ENCODE measurements at places on chromosomes 12 and 14.

DNA sequence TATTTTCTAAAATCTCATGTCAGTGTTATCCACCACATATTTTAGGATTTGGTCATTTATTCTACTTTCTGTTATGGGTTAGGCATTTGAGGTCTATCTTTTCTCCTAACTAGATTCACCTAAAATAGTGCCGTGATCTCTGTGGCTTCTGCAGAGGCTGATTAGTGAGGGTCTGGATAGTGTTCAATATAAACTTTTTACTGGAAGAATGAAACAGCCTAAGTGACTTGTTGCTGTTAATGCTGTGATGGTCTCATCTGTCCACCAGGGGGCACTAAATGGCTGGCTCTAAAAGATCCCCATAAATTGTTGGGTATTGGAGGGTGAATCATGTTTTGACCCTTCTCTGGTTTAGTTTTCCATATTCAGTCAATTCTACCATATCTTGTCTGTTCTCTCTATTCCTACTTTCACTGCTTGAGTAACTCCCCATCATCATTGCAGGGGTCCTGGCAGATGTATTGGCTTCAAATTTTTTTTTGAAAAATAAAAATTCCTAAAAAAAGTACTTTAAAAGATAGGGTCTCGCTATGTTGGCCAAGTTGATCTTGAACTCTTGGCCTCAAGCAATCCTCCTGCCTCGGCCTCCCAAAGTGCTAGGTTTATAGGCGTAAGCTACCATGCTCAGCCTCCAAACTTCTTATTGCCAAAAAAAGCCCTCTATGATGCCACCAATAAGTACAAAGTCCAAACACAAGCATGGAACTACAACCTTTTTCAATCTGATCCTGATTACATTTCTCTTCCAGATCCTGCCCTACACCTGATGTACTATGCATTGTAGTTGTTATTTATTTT lies 6.9 kb downstream of the PABPN1 start:
- DNase-seq: no peak
- H3K27ac ChIP-seq: no peak overlapping the region
- no peaks in the 10 kb centered on the region for H3K27me3 ChIP-seq
- no peak overlapping the region for H3K4me3 ChIP-seq

DNA sequence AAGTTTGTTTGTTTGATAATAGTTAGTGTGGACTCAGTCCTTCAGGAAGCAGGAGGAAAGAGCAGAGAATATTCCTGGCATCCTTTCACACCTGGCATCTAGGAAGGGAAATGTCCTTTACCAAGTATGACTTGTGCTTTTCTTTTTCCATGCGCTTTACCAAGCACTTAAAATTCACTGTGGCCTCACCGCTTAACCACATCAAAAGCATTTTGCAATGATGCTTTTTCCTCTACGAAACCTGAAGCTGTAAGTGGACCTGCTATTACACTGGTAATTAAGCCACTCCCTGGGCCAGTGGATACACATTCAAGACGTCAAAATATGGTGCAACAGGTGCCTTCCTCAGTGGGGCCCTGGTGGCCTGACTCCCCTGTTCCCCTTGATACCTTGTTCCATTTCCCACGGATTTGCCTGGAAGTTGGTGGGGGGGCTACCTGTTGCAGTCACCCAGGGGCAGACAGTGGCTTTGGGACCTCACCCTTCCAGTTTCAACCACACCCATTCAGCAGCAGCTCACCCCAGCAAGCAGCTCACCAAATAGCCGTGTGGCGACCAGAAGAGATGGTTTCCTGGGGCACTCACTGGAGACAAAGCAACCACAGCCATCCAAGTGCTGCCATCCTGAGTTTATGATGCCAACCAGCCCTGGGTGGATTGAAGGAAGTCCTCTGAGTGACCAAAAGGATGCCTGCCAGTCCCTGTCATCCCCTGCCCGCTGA lies 14.2 kb upstream of the FZD10 start:
- no peak overlapping the region for H3K27ac ChIP-seq
- H3K4me3 ChIP-seq: no peak overlapping the region
- DNase-seq: no peak
- H3K4me1 ChIP-seq: no peaks in the 10 kb centered on the region
- no peaks in the 10 kb centered on the region for H3K27me3 ChIP-seq
- H3K36me3 ChIP-seq: no peaks in the 10 kb centered on the region

GRCh38 chr12:106080791-106081170 lies 58.0 kb downstream of the NUAK1 start:
- H3K27ac ChIP-seq: no peak overlapping the region
- no peak for DNase-seq
- H3K36me3 ChIP-seq: 0 out of 2 replicates have a peak, but pooled peaks cover 5% of the 10 kb centered on the region
- no peak overlapping the region for H3K4me3 ChIP-seq
- H3K27me3 ChIP-seq: no peaks in the 10 kb centered on the region
- H3K4me1 ChIP-seq: peaks cover 3% of the 10 kb centered on the region

- no peak overlapping the region for H3K4me3 ChIP-seq
- H3K27ac ChIP-seq: no peak overlapping the region
- no peaks in the 10 kb centered on the region for H3K36me3 ChIP-seq
- DNase-seq: no peak
Observed at GRCh38 chr12:65195387-65196055, 26.1 kb downstream of the LEMD3 start.

DNA sequence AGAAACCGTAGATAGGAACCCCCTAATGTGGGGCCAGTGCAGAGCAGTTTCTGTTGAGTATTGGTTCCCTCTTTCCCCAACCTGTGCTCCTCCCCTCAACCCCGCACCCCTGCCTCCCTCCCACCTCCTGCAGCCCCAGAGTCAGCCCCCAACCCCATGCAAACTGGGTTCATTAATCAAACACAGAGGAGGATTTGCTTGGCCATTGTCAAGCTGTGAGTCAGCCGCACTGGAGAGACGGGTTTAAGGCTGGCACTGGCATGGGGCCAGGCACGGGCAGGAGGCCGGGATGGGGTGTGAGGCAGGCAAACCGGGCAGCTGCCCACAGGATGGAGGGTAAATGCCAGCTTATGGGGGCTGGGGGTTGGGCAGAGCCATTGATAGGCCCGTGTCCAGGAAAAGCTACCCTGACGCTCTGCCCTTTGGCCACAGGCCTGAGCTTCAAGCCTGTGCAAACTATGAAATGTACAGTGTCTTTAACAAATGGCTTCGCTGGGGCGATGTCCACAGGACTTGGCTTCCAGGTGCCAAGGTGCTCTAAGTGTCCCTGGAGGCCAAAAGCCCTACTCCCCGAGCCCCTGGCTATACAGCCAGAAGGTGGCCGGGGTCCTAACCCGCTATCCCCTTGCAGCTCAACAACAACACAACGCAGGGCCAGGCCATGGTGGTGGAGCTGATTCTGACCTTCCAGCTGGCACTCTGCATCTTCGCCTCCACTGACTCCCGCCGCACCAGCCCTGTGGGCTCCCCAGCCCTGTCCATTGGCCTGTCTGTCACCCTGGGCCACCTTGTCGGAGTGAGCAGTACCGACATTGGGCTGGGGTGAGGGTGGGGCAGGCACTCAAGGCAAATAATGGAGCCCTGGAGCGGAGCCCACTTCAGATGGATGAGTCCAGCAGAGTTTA lies 1.4 kb downstream of the AQP5 start:
- peaks cover 14% of the 10 kb centered on the region for H3K27me3 ChIP-seq
- no peak for DNase-seq
- no peak overlapping the region for H3K27ac ChIP-seq
- no peaks in the 10 kb centered on the region for H3K36me3 ChIP-seq
- H3K4me3 ChIP-seq: no peak overlapping the region
- H3K4me1 ChIP-seq: peaks cover 7% of the 10 kb centered on the region

GRCh38 chr12:50110762-50111351 lies 1.2 kb upstream of the COX14 start:
- DNase-seq: no peak
- no peak overlapping the region for H3K27ac ChIP-seq
- H3K4me3 ChIP-seq: peak overlapping the region; percentile 32
- H3K27me3 ChIP-seq: no peaks in the 10 kb centered on the region

DNA sequence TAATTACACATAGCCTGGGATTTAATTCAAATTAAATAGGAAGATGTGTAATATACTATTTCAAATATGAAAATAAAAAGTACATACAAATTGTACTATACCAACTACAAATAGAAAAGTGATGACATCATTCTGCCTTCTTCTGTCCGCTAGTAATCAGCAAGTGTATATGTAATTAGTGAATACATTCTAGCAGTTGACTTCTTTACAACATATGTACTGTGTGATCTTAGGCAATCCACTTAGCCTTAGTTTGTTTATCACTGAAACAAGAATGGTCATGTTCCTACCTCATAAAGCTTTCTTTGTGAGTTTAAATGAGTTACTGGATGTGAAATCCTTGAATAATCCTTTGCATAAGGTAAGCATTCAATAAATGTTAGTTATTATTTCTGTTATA lies 7.8 kb upstream of the LUM start:
- no peak for DNase-seq
- no peak overlapping the region for H3K27ac ChIP-seq
- no peaks in the 10 kb centered on the region for H3K4me1 ChIP-seq
- H3K36me3 ChIP-seq: no peaks in the 10 kb centered on the region
- no peak overlapping the region for H3K4me3 ChIP-seq

DNA sequence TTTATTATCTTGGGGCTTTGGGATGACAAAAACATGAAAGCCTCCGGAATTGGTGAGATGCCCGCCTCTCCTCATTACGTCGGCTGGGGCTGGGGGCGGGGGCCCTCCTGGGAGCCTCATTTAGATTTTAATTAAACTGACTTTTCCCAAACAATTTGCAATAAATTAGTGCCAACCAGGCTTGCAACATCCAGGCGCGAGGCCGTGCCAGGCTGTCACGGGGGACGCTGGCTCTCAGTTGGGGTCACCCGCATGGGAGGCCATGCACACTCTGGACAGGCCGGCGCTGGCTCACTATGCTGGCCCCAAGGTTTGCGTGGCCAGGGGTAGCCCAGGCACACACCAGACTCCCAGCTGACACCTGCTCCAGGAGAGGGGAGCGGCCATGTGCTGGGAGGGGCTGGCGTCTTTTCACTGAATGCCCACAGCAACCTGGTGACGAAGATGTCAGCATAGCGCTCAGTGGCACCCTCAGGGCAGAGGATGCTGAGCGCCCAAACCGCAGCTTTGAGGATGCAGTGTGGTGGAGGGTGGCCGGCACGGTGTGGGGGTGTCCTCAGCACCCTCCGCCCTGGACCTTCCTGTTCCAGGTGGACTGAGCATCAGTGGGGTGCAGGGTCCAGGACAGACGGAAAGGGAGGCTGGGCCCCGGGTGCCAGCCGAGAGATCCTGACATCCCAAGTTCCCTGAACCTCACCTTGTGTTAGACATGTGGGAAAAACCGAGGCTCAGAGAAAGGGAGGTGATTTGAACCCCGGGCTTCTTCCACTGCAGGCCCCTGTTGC lies 190.8 kb upstream of the C14orf180 start:
- no peak overlapping the region for H3K4me3 ChIP-seq
- H3K4me1 ChIP-seq: 0 out of 2 replicates have a peak, but pooled peaks cover 2% of the 10 kb centered on the region
- no peaks in the 10 kb centered on the region for H3K27me3 ChIP-seq
- no peak for DNase-seq
- no peak overlapping the region for H3K27ac ChIP-seq

DNA sequence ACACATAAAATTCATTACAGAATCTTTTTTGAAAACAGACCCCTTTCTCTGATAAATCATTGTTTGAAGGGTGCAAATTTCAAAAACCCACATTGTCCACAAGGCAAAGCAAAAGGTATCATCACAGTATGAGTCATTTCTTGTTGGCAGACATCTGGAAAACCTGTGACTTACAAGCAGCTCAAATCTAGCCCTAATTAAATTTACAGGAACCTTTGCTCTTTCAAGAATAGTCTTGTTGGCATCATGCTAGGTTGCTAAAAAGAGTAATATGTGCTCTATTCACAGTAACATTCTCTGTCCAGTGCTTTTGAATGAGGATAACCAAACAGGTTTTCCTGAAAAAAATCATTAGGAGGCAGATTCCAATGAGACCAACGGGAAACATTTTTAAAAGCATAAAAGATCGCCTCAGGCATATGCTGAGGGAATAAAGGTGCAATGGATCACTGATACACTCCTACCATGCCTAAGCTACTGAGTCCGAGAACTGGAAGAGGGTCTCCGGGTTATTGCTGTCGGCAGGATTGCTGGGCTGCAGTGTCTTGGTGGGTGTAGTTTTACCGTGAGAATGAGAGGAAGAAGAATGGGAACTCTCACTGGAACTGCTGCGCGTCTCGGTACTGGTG lies 55.5 kb upstream of the TTC7B start:
- no peaks in the 10 kb centered on the region for H3K27me3 ChIP-seq
- H3K36me3 ChIP-seq: no peaks in the 10 kb centered on the region
- peaks cover 2% of the 10 kb centered on the region for H3K4me1 ChIP-seq
- no peak overlapping the region for H3K4me3 ChIP-seq
- H3K27ac ChIP-seq: no peak overlapping the region

DNA sequence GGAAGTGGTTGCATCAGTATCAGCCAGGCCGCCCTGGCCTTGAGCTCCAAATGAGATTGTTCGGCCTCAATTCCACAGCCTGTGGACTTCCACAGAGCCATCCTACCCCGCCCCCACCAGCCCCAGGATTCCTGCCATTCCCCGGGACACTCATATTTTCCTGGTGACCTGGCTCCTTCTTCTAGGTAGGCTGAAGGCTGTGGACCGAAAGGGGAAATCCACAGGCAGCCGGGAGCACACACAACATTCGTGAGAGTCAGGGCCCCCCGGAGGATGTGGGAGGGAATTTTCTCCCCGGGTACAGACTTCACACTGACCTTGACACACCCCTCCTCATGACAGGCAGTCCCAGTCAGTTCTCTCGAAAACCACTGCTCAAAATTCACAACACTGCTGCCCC lies 39.9 kb downstream of the RIN3 start:
- no peak overlapping the region for H3K4me3 ChIP-seq
- no peaks in the 10 kb centered on the region for H3K27me3 ChIP-seq
- no peak overlapping the region for H3K27ac ChIP-seq
- H3K36me3 ChIP-seq: no peaks in the 10 kb centered on the region

DNA sequence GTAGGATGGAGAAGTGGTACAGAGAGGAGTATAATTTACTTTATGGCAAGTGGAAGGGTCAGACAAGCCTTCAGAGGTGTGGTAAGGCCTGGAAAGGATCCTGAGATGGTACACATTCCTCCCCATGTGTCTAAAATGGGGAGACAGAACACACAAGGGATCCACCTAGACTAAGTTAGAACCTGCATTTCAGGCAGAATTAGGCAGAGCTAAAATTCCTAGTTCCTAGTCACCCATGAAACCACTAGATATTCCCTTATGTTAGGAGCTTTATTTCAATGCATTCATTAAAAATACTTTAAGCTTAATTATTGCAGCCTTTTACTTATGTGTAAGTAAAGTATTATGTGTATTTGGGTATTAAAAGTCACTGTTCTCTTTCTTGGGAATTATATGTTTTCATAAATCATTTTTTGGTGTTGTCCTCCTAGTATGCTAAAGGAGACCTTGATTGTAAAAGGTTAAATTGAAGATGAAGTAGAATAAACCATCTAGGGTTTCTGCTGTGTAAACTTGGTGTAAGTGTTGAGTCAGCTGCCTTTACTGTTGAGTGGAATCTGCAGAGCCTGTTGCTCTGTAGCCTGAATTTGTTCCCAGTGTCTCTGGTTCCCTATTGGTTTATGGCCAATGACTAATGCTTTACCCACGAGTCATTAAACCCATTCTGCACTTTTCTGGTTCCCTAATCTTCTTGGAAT lies 423.2 kb downstream of the ATP23 start:
- no peaks in the 10 kb centered on the region for H3K4me1 ChIP-seq
- DNase-seq: no peak
- no peak overlapping the region for H3K4me3 ChIP-seq
- no peak overlapping the region for H3K27ac ChIP-seq
- no peaks in the 10 kb centered on the region for H3K36me3 ChIP-seq
